ENCODE measurements at places on chromosomes 2 and 18.

DNA sequence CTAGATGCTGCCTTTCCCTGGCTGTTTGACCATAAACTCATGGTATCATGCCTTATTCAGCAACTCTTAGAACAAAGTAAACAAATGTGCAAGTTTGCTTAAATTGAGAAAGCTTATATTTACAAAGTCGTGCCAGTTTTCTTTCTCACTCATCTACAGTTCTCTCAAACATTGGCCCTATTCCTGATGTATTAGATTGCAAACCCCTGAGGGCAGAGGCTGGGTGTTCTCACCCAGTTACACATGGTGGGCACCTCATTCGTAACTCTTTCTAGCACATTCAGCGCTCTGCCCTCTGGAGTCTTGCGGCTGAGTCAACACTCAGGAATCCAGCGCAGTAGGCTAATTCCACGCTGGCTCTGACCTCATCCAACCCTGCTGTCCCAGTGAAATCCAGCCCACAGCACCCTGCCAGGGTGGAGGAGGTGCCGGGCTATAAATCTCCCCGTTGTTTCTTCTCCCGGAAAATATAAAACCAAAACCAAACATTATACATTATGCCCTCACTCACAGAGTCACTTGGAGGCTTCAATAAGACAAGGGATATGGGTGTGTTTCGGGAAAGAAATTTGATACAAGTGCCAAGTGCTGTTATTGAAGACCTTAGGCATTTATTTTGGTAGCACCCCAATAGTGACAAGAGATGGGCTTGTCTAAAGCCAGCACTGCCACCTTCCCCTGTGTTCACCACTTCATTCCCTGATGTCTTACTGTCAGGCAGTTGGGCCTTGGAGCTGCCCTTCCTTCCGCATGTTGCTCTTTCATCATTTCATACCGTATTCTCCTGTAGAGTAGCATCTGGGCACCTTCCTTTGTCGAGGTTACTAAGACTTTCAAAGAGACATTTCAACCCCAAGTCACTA, 287.4 kb downstream of the PRKCE start:
- DNase-seq = no peak

- no peak for DNase-seq
Observed at GRCh38 chr2:101770726-101771125, 73.2 kb downstream of the MAP4K4 start.

DNA sequence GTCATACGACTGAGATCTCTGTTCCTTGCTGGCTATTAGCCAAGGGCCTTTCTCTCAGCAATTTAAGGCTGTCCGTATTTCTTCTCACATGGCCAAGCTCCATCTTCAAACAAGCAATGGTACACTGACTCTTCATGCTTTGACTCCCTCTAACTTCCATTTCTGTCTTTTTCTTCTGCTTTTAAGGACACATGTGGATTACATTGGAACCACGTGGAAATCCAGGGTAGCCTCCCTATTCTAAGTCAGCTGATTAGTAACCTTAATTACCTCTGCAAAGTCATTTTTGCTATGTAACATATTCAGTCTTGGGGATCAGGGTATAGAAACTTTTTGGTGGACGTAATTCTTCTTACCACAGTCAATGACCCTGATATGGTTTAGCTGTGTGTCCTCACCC, 41.5 kb upstream of the ZNF396 start:
- no peak for DNase-seq

DNA sequence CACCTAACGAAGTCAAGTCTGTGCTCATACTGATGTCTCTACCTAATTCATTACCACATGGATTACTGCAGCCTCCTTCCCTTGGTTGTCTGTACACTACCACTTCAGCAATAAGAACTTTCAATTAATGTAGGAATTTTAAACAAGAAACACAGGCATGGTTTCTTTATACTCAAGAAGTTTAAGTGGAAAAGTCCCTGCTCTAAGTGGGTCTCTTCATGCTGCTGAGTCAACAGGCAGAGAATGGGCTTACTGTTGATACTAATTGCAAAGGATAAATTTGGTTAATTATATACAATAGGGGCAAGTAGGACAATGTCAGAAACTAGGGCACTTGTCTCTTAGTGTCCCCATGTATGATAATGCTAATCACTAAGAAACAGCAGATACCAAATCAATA, 392.6 kb downstream of the DSEL start:
- no peak for DNase-seq

DNA sequence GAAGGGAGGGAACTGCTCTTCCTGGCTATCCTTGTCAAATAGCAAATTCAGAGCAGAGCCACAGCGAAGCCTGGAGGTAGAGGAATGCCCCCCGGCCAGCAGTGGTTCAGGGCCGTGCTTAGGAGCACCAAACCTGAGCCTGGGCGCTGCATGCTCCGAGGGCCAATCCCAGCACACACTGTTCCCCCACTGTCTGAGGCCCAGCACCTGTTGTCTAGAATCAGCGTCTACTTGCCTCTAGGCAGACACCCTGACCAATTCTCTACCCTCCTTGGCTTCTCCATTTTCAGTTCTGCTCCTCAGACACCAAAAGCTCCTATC, 177.6 kb upstream of the PKDCC start:
- no peak for DNase-seq

GRCh38 chr2:188664951-188665595, 309.1 kb upstream of the COL3A1 start:
- no peak for DNase-seq

GRCh38 chr2:215883799-215884198, 129.6 kb downstream of the MREG start:
- no peak for DNase-seq

- DNase-seq = no peak
Observed at GRCh38 chr18:79612291-79613108, 67.1 kb upstream of the CTDP1 start.

GRCh38 chr2:45177870-45178269, 168.6 kb upstream of the SIX2 start:
- no peak for DNase-seq

All from stimulated activated CD8-positive, alpha-beta memory T cell treated with anti-CD3 and anti-CD28 coated beads, Interleukin-4, amount 100 ng/mL, for 24 hours (primary cell).